ENCODE measurements at places on chromosomes 12 and 14. TPM values are rescaled to one million over a fixed set of nuclear protein-coding genes. Genes with fewer than 3 reads are reported as not detected.

DNA sequence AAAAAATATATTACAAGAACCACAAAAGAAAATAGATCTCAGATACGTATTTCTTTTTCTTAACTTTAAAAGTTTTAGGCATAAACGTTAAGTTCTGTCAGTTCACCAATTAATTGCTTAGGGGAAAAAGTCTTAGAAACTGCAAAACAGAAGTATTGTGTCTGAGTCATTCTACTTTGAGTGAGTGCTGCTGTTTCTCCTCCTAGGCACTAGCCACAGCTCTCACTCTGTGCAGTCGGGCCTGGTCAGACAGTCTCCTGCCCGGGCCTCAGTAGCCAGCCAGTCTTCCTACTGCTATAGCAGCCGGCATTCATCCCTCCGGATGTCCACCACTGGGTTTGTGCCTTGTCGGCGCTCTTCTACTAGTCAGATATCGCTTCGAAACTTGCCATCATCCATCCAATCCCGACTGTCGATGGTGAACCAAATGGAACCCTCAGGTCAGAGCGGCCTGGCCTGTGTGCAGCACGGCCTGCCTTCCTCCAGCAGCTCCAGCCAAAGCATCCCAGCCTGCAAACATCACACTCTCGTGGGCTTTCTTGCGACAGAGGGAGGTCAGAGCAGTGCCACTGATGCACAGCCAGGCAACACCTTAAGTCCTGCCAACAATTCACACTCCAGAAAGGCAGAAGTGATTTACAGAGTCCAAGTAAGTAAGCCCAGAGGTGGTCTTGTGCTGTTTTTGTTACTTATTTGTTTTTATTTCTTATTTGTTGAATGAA, 201.3 kb downstream of the PCNX1 start:
- no peak for DNase-seq

- no peak for DNase-seq
Measured at GRCh38 chr14:23297611-23298277, 4.9 kb downstream of the PPP1R3E start.

The ATP5F1B gene
- total RNA-seq, result 735 TPM

The IRAK3 gene
- 1.2 TPM for total RNA-seq

GRCh38 chr12:63841571-63841970, 2.9 kb upstream of the SRGAP1 start:
- no peak for DNase-seq

Measured in activated T-helper 2 cell treated with anti-CD3 and anti-CD28 coated beads, Interferon-gamma antibody, Interleukin-2, Interleukin-4, amounts not matched to agents 10 μg/mL and 5 μg/mL and 100 μg/mL, durations not matched to agents 14 hours and 24 hours and 36 hours (primary cell).